ENCODE measurements at places on chromosomes 16 and 17.

GRCh38 chr17:71111460-71111859, 942.1 kb downstream of the KCNJ2 start:
- no peak for DNase-seq

GRCh38 chr17:81322271-81323082, 27.4 kb upstream of the SLC38A10 start:
- peak; percentile 39 for DNase-seq

DNA sequence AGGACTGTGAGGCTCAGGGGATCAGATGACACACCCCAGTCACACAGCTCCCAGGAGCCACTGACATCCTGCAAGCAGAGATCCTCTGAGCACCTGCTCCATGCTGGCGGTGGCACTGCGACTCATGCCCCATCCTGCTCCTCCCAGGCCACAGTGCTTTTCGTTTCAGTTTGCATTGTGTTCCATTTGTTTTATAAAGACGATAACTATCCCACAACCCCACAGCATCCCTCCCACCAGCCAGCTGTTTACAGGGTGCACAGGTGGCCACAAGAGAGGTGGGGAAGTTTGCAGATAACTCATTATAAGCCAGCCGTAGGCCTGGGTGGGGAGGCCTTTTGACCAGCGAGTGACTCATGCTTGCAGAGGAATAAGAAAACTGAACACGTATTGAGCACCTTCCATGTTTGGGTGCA, 28.2 kb downstream of the BCO1 start:
- DNase-seq: no peak

- no peak for DNase-seq
These were observed 558 bp upstream of the CHMP6 start for GRCh38 chr17:80990921-80991644.

DNA sequence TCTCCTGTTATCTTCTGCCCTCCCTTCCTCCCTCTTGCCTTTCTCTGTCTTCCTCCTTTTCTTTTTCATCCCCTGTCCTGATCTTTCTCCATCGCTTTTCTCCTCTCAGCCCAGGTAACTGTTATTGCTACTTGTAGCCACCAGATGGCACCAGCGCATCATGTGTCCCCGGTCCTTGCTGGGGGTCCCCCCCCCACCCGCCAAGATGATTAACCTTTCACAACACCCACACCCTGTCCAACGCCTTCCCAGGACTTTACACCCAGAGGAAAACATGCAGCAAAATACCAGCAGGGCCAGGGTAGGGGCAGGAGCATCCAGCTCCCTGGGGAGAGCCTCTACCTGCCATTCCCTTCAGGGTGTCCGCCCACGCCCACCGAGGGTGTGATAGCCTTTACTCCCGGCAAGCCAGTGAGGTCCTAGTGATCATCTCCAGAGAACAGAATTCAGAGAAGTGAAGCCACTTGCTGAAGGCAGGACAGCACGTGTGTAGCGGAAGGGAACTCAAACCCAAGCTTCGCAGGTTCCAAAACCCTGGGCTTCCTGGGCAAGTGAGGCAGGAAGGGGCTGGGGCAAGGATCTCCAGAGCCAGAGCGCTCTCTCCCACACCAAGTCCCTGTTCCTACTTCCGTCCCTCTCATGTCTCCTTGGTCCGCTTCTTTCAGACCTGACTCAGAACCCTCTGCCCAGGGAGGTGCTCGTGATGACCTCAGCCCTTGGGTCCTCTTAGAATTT, 13.4 kb upstream of the TAC4 start:
- DNase-seq: no peak

DNA sequence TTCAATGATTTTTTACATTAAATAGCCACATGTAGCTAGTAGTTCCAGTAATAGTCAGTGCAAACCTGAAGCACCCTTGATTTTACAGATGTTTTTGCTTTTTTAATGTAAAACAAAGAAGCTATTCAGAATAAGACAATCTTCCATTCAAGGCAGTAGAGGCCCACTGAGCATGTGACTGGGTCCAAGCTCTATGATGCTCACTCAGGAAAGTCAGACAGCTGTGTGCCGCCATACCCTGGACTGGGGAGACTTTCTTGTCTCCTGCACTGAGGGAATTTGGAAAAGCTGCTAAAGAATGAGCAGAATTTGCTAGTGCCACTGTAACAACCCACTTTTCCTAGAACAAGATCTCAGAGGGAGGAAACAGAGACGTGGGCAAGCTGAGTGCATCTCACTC, 11.5 kb downstream of the CENPN start:
- no peak for DNase-seq

DNA sequence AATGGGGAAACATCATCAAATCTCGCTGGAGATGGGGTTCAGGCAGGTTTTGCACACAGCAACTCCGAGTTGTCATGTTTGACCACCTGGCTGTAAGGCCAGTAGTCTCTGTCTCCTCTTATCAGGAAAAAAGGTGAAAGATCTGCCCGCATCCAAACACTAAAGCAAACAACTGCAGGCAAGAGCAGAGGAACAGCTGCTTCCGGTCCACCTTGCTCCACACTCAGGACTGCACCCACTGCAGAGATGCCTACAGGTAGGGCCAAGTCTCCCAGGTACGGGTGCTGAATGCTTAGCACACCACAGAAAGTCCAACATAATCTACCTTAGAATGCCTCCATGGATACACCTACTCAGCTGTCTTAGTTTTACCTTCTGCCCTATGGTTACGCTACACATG, 7.3 kb downstream of the TEX2 start:
- no peak for DNase-seq

GRCh38 chr17:81071761-81072741, 37.1 kb downstream of the BAIAP2 start:
- no peak for DNase-seq

DNA sequence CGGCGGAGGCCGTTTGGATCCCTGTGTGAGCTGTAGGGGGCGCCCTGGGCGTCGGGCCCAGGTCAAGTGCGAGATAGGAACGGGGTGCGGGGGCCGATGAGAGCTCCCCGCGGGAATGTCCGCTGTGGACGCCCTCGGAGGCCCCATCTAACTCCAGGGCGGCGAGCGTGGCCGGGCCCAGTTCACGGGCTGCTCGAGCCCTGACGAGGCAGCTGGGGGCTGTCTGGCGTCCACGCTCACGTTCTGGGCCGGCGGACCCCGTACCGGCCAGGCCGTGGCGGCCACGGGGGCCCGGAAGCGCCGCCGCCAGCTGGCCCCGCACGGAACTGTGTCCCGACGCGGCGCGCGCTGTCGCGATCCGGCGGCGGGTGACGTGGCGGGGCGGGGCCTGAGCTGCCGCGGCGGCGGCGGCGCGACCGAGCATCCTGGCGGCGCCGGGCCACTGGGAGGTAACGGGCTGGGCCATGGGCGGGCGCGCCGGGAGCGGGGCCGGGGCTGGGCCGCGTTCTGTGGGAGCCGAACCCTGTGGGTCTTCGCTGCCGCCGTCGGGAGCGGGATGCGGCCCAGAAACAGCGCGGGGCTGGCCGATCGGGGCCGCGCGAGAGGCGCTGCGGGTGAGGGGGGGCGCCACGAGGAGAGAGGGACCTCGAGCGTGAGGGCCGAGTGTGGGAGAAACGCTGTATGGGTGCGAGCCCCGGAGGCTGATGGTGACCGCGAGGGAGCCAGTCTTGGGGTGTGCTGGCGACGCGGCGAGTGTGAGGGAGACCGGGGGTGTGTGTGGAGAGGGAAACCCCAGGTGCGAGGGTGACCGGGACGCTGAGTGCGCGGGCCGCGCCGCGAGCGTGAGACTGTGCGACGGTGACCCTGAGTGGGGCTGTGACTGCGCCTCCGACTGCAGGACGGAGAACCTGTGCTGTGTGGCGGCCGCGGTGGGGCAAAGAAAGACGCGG, at the start of gene SLC7A6:
SLC7A6 (plus strand) TSS at position 399 of the 950 bp plus-strand sequence. CDS start 10,201 bp downstream, outside the sequence.
- peak; percentile 86 for DNase-seq

Measured in CD4-positive, alpha-beta memory T cell (primary cell).